Left cardiac atrium (tissue), 4 donors: ENCODE measurements at places on chromosomes 12 and 14.

DNA sequence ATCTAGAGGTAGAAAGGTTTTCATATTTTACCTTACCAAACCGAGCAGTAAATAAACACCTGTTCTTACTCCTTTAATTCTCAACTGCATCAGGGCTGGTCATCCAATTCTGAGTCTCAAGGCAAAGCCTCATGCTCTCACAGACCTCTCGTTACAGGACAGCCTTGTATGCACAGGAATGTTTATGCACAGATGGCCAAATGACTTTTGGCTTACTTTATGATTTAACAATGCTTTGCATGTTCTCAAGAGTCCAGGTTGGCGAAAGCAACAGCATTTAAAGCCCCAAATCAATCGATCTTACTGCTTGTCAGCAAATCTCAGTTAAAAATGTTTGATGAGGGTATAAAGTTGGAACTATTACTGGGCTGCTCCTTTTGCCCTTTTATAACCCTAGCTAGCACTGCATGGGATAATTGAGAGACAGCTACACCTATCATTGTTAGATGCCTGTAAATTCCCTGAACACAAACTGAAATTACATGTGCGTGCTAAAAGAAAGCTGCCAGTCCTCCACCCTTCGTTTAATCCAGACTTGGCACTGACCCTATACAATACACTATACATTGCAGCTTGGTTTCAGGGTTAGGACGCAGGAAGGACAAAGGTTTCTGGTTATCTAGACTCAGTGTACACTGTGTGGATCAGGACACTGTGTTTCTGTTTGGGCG lies 63.6 kb downstream of the TMCC3 start:
- no peak for DNase-seq

- DNase-seq = no peak
These were observed 2.8 kb downstream of the MED21 start for GRCh38 chr12:27025116-27025515.

GRCh38 chr14:44612002-44612401 lies 104.9 kb upstream of the FSCB start:
- no peak for DNase-seq

- no peak for DNase-seq
These were observed 429.4 kb downstream of the DIO2 start for GRCh38 chr14:79781882-79782281.

DNA sequence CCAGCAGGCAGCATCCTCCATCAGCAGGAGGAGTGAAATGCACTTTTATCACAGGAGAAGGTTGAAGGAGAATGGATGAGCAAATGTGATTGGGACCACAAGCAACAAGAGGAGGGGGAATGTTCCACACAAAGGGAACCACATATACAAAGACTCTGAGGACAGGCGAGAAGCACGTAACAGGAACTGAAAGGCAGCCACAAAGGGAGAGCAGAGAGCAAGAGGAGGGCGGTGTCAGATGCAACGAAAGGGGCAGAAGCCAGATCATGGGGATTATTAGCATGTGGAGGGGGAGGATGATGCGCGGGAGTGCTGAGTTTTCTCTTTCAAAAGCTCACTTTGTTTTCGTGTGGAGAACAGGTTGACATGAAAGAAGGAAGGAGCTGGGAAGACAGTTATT lies 241.1 kb downstream of the SPTSSA start:
- no peak for DNase-seq

DNA sequence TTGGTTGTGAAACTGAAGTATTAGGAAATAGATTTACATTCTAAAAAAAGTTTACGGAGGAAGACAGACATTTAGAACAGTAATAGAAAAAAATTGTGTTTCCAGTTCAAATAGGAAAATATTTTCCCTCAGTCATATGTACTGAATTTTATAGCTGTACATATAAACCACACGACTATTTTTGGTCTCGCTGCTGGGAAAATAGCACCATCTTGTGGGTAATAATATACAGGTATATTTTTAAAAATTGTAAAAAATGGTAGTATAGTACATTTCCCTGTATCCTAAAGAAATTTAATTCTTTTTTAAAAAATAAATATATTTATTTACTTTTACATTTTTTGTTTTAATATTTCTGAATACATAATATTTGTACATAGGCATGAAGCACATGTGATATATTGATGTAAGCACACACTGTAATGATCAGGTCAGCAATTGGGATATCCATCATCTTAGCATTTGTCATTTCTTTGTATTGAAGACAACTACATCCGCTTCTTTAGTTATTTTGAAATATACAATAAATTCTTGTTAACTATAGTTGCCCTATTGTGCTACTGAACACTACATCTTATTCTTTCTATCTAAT lies 168.6 kb downstream of the ALX1 start:
- DNase-seq = no peak

DNA sequence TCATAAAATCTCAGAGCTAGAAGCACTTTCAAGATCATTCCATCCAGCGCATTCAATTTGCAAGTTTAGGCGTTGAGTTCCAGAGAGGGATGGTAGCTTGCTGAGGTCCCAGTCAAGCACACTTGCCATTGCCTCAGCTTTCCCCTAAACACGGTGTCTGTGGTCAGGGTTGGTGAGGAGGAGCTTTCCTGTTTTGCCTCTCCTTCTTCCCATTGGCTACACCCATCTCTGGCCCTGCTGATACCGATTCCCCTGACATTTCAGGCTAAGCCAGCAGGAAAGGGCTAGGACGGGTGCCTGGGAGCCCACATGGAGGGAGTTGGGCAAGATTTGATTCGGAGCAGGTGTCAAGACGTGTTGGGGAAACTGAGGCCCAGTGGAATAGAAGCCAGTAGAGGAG lies 9.1 kb downstream of the NFATC4 start:
- DNase-seq = no peak
